ENCODE measurements at places on chromosomes 11 and 22.

GRCh38 chr22:45831394-45831793 lies 145.6 kb downstream of the WNT7B start:
- no peak for DNase-seq

DNA sequence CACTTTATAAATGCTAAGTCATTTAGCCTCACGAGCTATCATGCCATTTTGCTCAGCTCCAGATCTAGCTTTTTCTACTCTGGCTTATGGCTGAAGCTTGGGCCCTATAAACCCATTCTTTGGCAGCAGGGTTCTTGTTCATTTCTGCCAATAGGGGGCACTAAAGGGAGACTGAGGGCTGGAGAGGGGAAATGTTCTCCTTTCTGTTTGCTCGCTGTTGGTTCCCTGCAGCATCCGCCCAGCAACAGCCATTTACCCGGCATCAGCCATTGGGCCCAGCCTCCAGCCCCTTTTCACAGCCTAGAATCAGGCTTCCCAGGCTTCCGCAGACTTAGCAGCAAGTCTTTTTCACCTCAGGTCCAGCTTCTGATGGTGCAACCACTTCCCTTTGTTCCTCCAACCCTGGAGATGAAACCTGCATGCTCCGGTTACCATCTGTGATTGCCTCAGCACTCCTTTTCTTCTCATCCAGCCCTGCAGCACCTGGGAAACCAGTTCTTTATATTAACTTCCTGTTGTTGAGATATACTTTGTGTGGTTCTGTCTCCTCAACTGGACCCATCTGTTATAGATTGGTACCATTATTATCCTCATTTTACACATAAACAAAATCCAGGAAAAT lies 4.2 kb upstream of the ME3 start:
- DNase-seq, result peak; percentile 62

- no peak for DNase-seq
Observed at GRCh38 chr11:118485273-118485672, 42.0 kb upstream of the TTC36 start.

GRCh38 chr11:3050386-3051195 lies 6.6 kb downstream of the CARS1 start:
- DNase-seq, result no peak

GRCh38 chr22:22573047-22573889 lies 14.2 kb upstream of the PRAME start:
- no peak for DNase-seq

GRCh38 chr11:12005476-12005875 lies 3.0 kb downstream of the DKK3 start:
- no peak for DNase-seq

DNA sequence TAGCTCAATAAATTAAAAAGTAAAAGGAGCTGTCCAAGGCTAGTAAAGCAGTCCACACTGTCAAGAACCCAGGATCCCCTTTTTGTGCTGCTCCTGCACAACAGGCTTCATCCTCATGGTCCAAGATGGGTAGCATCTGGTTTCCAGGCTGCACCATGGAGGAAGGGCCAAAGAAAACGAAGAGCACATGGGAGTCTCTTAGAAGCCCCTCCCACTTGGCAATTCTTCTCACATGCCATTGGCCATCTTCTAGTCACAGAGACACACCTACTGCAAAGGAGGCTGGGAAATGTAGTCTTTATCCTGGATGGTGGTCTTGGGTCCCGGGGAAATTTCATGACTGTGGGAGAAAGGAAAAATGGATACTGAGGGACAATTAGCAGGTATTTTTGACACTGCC lies 37.8 kb downstream of the PRR5L start:
- DNase-seq, result peak; percentile 25

DNA sequence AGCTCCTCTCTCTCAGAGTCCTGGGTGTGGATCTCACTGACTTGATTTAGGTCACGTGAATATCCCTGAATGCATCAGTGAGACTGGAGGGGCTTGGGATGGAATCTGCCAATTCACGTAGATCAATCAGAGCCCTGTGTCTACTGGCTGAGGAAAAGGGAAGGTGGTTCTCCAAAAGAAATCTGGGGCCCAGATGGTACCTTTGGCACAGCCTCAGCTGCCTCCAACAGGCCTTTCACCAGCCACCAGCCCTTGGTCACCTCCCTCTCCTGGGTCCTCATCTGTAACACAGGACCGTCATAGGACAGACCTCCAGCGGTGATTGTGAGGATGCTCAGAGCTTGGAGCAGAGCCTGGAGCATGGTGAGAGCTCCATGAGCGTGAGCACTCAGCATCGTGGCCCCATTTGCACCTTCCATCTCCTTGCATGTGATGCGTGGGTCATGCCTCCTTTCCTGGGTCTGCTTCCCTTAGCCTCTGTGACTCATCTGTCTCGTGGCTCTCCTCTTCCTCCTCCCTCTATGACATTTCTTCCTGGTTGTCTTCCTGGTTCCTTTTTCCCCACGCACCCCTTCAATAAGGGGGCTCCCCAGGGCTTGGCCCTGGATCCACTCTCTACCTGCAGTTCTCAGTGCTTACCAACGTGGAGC lies 7.5 kb upstream of the MIEF1 start:
- DNase-seq, result peak; percentile 68
